Activated T-helper 1 cell treated with anti-CD3 and anti-CD28 coated beads, Interleukin-2, amount 50 U/mL, for 16 hours (primary cell): ENCODE measurements at places on chromosomes 4 and X.
A peak's percentile ranks its signal among the peaks of the same experiment; 100 is the strongest.

DNA sequence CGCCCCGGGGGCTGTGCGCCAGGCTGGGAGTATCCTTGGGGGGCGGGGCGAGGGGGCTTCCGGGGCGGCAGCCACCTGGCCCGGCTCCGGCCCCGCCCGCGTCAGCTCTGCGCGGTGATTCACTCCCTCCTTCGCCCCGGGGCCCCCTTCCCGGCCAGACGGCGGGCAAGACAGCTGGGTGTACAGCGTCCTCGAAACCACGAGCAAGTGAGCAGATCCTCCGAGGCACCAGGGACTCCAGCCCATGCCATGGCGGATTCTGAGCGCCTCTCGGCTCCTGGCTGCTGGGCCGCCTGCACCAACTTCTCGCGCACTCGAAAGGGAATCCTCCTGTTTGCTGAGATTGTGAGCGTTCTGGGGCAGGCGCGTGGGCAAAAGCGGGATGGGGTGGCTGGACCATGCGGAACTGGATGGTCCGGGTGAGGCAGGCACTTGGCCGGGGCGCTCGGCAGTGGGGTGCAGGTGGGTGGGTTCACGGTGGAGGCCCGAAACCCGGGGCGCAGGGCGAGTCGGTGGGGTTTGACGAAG is at the start of gene PLP2:
PLP2 (plus strand) TSS at position 147 of the 528 bp plus-strand sequence; CDS start at position 250, 103 bp downstream.
- DNase-seq: peak; percentile 55

GRCh38 chr4:186701273-186701672 is 22.4 kb downstream of the FAT1 start:
- no peak for DNase-seq

DNA sequence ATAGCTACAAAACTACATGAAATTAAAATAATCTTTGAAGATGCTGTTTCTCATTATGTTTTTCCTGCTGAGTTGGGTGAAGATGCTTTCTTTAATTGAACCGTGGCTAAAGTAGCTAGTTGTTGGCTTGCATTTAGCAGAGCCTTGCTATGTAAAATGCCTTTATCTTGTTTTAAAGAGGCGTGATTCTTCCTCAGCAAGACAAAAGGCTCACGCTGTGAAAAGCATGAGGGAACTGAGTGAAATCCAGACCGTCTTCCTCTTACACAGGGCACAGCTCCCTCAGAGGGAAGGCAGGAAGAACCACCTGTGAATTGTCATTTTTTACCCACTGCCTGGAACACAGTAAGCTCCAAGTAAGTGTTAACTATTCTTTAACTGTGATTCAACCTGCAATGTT is 39.0 kb upstream of the ZNF518B start:
- no peak for DNase-seq

DNA sequence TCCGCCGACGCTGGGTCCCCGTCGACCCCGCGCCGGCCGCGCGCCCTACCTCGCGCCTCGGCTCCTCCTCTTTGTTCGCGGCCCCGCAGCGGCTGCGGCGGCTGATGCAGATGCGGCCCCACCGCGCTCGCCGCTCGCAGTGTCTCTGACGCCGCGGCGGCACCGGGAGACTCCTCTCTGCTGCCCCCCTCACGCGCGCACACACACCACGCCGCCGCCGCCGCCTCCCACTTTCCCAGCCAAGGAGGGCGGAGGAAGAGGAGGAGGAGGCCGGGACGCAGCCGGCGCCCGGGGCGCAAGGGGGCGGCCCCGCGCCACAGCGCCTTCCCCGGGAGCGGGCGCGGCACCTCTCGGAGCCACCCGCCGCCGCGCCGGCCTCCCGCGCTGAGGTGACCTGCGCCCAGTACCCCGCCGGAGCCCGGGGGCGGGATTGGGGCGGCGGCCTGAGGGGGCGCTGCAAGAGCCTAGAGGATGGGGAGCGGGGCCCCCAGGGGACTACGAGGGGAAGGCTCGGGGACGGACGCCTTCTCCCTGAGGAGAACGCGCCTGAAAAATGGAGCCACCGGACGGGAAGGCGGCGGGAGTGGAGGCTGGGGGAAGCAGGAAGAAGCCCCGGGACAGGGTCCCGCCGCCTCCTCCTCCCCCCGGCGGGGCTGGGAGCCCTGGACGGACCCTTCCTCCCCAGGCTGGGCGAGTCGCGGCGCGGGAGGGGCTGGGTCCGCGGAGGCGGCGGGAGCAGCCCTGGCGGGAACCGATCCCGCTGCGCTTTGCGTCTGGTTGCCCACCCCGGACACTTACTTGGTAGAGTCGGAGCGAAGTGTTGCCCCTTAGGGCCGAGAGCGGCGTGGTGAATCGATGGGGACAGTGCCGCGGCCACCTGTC is at the start of gene SH3RF1:
SH3RF1 (minus strand) TSS at position 147 of the 882 bp plus-strand sequence. CDS start 1,744 bp downstream, outside the sequence.
- DNase-seq: no peak

- no peak for DNase-seq
Measured at GRCh38 chr4:2789793-2790582, 2.9 kb upstream of the SH3BP2 start.

- no peak for DNase-seq
Measured at GRCh38 chr4:146370841-146371240, 150.9 kb downstream of the SLC10A7 start.

DNA sequence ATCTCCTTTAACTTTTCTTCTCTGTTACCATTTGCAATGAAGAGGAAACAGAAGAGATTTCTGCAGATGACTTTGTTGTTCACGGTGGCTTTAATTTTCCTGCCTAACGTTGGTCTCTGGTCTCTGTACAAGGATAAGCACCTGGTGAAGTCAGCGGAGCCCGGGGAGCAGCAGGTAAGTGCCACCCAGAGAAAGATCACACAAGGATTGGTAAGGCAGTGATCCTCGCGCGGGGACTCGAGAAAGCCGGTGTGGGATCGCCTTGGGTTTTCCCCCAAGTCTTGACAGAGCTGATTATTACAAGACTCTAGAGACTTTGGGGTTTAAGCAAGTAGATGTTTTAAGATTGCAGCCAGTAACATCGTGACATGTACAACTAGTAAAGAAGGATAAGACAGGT is 1.3 kb downstream of the GALNTL6 start:
- no peak for DNase-seq

GRCh38 chr4:151659601-151660364 is 101.0 kb downstream of the GATB start:
- DNase-seq: no peak

DNA sequence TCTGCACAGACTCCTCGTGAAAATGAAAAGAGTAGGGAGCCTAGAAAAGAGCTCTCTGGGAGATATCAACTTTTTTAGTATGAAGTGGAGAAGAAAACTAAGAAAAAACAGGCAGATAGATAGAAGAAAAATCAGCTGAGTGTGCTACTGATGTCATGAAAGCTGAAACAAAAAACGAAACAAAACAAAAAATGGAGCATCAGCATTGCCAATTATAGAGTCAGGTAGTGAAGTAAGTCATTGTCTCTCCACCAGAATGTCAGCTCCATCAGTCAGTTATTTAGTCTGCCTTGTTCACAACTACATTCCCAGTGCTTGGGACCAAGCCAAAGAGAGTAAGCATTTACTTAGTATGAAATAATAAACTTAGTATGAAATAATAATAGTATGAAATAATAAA is 595.1 kb downstream of the STPG2 start:
- DNase-seq: no peak

- DNase-seq: no peak
Measured at GRCh38 chr4:4362991-4363697, 23.8 kb upstream of the NSG1 start.

GRCh38 chrX:134562002-134562401 is 96.3 kb downstream of the PLAC1 start:
- no peak for DNase-seq

DNA sequence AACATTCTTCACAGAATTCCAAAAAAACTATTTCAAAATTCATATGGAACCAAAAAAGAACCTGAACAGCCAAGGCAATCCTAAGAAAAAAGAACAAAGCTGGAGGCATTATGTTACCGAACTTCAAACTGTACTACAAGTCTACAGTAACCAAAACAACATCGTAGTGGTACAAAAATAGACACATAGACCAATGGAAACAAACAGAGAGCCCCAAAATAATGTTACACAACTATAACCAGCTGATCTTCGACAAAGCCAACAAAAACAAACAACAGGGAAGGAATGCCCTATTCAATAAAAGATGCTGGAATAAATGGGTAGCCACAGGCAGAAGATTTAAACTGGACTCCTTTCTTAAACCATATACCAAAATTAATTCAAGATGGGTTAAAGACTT is 1189.6 kb downstream of the PCDH18 start:
- DNase-seq: no peak

DNA sequence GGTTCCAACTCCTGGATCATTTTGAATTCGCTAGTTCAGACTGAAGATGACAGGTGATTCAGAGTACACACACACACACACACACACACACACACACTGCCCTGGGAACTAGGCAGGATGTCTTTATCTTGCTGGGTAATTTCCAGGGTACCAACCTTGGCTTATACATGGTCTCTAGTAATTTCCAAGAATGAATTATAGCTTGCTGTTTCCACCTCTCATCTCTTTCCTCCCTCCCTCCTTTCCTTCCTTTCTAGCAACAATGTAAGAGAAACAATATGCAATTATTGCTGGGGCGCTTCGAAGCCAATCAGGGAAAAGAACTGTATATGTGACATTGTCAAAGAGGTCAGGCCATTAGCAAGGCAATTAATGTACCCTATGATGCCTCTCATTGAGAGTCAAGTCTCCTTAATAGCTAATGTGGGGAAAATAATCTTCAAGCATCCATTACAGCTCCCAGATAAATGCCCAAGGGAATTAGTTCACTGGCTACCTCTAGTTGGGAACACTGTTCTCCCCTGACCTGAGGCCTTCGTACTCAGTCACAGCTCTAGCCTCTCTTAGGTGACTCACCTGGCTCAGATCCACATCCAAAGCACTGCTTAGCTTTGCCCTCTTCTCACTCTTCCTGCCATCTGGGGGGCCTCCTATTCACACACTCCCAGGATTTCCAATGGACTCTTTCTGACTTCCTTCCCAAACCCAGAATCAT is 311.5 kb downstream of the PPP1R2C start:
- DNase-seq: no peak

DNA sequence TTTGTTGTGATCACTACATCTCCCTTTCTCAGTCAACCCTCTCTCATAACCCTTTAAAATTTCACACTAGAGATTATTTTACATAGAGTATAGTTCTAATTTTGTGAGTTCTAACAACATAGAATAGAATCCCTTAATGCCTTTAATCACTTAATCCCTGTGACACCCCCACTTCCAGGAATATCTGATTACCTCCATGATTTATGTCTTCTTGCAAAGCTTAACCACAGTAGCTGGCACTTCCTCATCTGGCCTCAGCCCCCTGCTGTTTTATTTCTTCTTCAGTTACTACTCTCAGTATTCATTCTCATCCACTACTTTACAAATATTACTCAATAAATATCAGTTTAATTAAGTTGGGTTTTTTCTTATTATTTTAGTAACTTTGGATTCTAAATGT is 340.9 kb downstream of the CENPC start:
- DNase-seq: no peak

DNA sequence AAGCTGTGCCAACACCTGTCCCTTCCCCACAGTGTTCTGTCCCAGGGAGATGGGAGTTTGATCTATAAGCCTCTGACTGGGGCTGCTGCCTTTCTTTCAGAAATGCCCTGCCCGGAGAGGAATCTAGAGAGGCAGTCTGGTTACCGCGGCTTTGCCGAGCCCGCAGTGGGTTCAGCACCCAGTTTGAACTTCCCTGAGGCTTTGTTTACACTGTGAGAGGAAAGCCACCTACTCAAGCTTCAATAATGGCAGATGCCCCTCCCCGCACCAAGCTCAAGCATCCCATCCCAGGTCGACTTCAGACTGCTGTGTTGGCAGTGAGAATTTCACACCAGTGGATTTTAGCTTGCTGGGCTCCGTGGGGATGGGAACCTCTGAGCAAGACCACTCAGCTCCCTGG is 33.3 kb upstream of the ARSJ start:
- no peak for DNase-seq

DNA sequence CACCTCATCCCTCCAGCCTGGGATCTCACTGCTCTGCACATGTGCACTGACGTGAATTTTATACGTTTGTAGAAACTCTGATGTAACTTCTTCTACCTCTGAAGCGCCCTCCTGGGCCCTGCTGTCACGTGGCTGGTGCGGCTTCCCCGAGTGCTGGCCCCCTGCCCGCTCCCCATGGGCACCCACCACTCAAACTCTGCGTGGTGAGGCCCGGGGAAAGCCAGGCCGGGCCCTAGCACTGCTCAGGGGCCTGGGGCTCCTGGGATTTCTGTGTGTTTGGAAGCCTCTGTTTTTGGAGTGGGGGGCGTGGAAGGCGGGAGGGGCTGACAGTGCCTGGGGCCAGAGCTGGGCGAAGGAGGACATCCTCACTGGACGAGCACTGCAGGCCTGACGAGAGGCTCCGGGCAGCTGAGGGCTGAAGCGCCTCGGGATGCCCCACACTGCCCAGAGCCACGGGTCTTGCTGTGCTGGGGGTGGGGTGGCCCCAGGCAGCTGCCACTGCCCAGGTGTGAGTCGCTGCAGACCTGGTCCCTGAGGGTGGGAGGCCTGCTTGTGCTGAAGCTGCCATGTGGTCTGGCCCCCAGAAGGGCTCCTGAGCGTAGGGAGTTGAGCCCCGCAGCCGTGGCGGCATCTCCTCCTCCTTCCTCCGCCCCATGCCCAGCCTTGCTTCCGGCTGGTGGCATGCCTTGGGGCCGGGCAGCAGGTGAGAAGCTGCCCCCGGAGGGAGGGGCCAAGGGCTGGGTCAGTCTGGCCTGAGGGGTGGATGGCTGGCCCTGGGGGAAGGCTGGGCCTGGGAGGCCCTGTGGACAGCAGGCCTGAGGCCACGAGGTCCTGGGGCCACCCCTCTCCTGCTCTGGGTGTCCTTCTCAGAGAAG is 7.7 kb downstream of the NAT8L start:
- no peak for DNase-seq

- no peak for DNase-seq
Measured at GRCh38 chr4:186366326-186366725, 100.3 kb downstream of the F11 start.

DNA sequence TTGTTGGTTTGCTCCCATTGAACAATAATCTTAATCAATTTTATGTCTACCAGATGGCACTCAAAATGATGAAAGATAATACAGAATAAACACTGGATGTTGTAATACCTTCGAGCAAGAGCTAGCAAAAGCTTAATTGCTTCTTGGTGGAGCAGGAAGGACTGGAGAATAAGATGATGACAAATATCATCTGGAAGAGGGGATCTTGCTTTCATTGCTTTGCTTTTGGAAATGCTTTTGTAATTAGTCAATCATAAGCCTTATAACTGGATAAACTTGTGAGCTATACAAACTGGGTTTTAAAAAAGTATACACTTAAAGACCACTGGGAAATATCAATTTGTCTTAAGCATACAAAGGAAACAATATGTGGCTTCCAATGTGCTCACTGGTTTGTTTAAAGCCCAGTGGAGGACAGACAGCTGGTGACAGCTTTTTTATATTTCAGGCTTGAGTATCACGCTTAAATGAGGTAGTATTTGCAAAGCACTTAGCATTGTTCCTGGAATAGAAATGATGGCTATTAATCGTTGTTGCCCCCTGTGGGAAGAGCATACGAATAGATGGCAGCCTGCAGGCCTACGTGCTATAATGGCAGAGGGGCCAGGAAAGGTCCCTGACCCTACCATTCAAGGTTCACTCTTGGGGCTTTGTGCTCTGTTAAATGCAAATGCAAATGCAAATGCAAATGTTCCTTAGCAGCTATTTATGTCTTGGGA is 61.2 kb downstream of the TMEM150C start:
- no peak for DNase-seq

GRCh38 chr4:76589872-76590797 is 155.1 kb downstream of the SHROOM3 start:
- no peak for DNase-seq
